Right lobe of liver (tissue), 6 donors: ENCODE measurements at places on chromosomes 1 and 21. TPM values are rescaled to one million over a fixed set of nuclear protein-coding genes. Genes with fewer than 3 reads are reported as not detected.

Gene NES
- 7.5 TPM for total RNA-seq

Gene TAL1
- 2.4 TPM for total RNA-seq

Gene GREM2
- total RNA-seq, result 21.6 TPM

Gene PROX1
- 164 TPM for total RNA-seq

Gene C1orf87
- not detected for total RNA-seq

Gene TRIM58
- 4.5 TPM for total RNA-seq

Gene HSPA6
- total RNA-seq, result 2.8 TPM

Gene PRAMEF6
- total RNA-seq, result not detected

Gene PALMD
- total RNA-seq, result 19.2 TPM

Gene S100A1
- total RNA-seq, result 1.2 TPM

Gene WNT9A
- 0.09 TPM for total RNA-seq

DNA sequence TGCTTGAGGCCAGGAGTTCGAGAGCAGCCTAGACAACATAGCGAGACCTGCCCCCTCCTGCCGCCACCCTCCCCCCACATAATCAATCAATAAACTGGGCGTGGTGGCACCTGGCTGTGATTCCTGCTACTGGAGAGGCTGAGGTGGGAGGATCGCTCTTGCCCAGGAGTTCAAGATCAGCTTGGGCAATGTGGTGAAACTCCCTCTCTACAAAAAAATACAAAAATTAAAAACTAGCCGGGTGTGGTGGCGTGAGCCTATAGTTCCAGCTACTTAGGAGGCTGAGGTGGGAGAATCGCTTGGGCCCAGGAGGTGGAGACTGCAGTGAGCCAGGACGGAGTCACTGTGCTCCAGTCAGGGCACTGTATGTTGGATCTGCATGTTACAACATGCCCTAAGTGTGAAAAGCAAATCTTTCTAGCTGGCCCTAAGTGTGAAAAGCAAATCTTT lies 7.0 kb upstream of the MDM4 start:
- no peak for DNase-seq

DNA sequence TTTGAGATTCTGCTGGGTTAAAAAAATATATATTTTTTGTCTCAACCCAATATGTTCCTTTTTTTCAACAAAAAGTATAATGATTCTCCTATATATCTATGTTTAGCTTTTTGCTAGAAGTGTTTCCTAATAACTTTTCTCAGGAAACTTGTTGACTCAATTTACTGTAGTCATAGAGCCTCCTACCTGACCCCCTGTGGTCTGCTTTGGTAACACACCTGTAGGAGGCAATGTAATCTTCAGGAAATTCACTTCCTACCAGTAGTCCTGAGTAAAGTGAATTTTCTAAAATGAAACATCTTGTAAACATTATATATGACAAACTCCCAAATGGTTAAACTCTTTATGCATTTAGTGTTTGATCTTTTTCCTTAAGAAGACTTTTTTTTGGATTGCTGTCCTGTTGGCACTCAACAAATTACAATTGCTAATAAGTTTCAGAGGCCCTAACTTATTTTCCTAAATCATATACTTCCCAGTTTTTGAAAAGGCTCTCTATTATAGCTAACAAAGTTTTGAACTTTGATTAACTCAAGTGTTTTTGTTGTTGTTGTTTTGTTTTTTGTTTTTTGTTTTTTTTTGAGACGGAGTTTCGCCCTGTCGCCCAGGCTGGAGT lies 118.3 kb downstream of the OLFML2B start:
- no peak for DNase-seq

DNA sequence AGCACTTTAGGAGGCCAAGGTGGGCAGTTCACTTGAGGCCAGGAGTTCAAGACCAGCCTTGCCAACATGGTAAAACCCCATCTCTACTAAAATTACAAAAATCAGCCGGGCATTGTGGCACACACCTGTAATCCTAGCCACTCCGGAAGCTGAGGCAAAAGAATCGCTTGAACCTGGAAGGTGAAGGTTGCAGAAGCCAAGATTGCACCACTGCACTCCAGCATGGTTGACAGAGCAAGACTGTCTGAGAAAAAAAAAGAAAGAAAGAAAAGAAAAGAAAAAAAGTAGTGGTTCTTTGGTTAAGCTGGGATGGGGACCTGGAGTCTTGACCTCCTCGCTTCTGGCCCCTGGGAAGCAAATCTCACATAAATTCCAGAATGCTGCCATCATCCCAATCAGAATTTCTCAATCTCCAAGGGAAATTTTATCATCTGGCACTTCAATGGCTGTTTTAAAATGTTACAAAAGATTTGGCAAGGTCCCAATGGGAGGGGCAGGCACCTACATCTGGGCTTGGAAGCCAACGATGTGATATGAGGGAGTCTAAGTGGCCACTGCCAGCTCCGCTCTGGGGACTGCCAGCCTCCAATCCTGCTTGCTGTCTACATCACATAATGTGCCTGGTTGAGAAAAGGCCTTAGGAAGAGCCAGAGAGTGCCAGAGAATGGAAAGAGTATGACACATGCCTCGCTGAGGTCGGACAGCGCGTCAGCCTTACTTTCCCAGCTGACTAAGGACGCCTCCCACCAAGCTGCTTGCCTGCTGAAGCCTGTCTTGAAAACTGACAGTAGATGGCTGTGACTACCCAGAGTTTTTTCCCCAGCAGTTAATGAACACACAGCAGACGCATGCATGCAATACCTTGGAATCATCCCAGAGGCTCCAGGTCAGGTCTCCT lies 42.1 kb upstream of the SRP9 start:
- DNase-seq, result peak; percentile 62

DNA sequence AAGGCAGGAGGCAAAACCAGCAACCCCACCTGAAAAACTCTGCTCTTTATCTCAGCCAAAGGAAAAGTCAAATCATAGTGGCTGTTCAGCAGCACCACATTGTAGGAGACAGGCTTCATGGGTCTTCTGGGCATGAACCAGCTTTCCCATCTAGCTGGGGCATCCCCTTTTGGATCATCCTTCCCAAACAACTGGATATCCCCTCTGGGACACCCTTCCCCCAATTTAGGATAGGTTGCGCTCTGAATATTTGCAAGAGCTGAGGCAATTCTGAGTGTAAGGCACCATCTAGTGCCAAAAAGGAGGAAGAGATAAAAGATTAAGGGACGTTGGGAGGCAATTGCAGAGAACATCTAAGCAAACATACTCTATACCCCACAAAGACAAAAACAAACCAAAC lies 295.8 kb downstream of the MATN1 start:
- no peak for DNase-seq

- peak; percentile 24 for DNase-seq
Observed at GRCh38 chr1:53127546-53127945, 14.9 kb downstream of the SLC1A7 start.

DNA sequence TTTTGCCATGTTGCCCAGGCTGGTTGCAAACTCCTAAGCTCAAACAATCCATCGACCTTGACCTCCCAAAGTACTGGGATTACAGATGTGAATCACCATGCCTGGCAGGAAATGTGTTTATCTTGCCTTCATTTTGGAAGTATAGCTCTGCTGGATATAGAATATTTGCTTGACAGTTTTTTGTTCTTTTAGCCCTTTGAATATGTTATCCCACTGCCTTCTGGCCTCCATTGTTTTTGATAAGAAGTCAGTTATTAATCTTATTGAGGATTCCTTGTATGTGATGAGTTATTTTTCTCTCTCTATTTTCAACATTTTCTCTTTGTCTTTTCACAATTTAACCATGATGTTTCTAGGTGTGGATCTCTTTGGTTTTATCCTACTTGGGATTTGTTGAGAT lies 112.9 kb upstream of the RAB3GAP2 start:
- no peak for DNase-seq

DNA sequence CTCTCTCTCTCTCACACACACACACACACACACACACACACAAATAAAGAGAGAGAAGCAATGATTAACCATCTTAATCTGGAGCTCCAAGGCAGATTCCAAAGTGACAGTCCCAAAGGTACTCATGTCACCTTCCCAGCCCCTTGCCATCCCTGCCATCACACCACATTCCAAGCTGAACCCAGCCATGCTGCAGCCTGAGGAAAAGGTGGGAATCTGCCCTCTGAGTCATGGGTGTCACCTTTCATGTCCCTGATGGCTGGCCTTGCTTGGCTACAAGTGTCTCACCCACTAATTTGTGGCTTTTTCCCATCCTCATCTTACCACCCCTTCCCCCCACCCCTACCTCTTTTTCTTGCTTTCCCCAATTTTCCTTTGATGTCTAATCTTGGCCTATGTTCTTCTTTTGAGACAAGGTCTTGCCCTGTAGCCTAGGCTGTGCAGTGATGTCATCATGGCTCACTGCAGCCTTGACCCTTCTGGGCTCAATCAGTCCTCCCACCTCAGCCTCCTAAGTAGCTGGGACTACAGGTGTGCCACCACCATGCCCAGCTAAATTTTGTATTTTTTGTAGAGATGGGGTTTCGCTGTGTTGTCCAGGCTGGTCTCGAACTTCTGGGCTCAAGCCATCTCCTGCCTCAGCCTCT lies 3.2 kb downstream of the ANXA9 start:
- no peak for DNase-seq

DNA sequence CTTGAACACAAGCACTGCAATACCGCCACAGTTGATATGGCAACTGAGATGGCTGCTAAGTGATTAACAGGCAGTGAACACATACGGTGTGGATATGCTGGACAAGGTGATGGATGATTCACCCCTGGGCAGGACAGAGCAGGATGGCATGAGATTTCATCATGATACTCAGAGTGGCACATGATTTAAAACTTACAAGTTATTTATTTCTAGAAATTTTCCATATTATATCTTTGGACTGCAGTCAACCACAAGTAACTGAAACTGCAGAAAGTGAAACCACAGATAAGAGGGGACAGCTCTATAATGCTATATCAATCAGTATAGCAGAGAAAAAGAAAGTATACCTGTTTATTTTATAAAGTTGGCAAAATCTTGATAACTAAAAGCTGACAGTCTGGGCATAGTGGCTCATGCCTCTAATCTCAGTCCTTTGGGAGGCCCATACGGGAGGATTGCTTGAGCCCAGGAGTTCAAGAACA lies 47.9 kb downstream of the PHACTR4 start:
- no peak for DNase-seq

DNA sequence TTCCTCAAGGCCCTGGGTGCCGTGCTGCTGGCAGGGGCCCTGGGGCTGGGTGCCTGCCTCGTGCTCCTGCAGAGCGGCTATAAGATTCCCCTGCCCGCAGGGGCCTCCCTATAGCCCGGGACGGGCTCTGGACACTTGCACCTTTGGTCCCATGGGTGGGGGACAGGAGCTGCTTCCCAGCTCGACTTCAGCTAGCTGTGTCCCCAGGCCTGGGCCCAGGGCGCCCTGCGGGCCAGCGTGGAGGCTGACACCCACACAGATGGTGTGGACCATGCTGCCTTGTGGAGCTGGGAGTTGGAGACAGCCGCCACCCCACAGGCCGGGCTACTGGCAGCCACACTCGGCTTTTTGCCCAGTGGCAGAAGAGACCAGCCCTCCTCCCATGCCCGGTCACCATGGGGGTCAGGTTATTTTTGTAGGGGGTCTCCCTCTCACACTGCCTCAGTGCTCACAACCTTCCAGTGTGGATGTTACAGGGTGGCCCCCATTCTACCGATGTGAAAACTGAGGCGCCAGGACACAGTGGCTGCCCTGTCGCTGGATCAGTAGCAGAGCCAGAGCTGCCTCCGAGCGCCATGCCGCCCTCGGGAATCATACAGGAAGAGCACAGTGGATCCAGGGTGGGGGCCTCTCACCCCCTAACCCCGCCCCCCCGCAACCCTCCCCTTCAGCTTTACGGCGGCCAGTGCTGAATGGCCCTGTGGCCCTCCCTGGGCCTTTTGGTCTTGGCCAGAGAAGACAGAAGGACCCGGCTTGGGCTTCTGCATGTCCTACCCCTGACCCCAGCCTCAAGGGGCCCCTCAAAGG lies 57.8 kb downstream of the DISP3 start:
- DNase-seq, result no peak

DNA sequence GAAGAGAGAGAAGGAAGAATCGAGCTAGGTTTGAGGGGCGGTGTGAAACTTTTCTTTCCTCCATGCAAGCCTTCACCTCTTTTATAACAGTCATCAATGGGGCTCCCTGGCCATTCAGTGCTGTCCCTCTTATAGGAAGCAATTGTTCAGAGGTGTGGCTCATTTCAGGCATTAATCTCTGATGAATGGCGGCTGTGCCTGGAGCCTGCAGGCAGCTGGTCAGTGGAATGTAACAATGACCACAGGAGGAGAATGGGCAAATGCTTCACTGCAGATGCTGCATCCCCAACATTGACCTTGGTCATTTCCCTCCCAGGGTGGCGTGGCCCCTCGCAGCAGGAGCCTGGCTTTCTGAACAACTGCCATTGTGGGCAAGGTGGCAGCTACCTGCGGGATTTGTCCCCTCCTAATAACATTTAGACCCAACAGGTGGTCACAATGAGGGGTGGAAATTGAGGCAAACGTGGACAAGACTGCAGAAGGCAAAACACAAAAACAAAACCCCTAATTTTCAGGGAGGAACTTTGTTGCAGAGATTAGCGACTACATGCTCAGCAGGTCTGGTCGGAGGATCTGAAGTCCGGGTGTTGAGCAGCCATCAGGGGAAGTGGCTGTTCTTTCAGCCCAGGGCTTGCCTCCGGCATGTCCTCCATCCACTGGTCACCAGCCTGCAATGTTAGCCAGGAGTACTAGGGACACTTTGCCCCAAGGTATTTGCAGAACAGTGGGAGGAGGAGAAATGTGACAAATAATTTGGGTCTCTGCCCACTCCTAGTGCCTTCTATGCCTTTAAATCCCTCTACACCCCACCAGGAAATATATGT lies 97.3 kb upstream of the PAXBP1 start:
- DNase-seq, result no peak

DNA sequence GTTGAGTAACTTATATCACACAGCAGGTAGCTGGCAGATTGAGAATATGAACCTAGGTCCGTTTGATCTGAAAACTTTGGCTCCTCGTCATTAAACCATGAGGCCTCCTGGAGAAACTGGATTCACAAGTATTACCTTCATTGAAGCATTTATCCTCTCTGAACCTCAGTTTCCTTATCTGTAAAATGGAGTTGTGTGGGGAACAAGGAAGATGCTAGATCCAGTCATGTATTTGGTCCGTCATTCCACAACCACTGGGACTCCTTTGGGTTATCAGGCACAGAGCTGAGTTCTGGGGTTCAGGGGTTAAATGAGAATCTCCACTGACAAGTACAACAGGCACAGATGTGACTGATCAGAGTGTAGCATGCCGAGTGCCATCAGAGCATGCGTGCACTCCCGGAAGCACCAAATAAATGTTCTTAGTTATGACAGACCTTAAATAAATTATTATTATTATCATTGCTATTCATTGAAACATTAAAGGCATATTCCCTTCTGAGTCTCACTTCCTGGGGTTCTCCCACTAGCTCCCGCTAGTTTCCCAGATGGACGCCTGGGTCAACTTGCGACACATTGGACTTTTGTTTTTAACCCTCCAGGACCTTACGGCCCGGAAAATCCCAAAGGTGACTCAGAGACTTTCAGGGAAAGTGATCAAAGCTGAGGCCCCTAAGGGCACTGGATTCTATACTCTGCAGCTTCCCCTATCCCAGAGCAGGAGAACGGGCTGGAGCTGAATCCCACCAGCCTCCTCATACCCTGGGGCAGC lies 130.6 kb downstream of the PLPP3 start:
- DNase-seq, result peak; percentile 62
